Stimulated activated CD8-positive, alpha-beta memory T cell treated with anti-CD3 and anti-CD28 coated beads, Interleukin-12 subunit alpha, Interleukin-12 subunit beta, amount 100 ng/mL, for 1 hour (primary cell): ENCODE measurements at places on chromosomes 1 and 21.

- DNase-seq, result no peak
Measured at GRCh38 chr1:232335741-232336293, 294.1 kb downstream of the SIPA1L2 start.

DNA sequence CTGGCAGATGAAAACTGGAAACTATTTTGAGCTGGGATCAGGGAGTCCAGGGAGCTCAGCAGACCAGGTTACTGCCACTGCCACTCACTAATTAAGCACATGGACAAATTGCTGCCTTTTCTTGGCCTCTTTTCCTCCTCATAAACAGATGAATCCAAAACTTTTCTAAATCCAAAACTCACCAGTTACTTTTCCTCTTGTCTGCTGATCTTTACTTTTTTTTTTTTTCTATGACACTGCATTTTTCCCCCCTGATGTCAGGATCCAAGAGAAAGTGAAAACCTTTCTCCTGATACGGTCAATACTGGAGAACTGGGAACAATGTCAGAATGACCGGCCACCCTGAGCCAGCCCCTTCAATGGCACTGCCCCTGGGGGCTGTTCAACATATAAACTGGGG is 405.8 kb downstream of the DUSP10 start:
- DNase-seq, result no peak

GRCh38 chr1:168736520-168736919 is 7.5 kb upstream of the DPT start:
- no peak for DNase-seq

DNA sequence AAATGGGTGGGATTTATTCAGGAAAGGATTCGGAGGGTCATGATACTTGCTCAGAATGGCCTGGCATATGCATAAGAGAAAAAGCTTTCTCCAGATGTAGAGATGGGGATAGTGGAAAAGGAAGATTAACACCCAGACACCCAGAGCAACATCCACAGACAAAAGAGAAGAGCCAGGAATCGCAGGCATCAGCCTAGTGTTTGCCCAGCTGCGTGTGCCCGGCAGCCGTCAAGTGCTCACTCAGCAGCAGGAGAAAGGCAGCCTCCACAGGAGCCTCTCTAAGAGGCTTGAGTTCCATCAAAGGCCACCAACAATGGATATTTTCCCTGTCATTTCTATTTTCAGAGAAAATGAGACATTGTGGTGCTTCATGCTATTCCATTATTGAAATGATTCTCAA is 54.7 kb downstream of the NTPCR start:
- DNase-seq, result no peak

DNA sequence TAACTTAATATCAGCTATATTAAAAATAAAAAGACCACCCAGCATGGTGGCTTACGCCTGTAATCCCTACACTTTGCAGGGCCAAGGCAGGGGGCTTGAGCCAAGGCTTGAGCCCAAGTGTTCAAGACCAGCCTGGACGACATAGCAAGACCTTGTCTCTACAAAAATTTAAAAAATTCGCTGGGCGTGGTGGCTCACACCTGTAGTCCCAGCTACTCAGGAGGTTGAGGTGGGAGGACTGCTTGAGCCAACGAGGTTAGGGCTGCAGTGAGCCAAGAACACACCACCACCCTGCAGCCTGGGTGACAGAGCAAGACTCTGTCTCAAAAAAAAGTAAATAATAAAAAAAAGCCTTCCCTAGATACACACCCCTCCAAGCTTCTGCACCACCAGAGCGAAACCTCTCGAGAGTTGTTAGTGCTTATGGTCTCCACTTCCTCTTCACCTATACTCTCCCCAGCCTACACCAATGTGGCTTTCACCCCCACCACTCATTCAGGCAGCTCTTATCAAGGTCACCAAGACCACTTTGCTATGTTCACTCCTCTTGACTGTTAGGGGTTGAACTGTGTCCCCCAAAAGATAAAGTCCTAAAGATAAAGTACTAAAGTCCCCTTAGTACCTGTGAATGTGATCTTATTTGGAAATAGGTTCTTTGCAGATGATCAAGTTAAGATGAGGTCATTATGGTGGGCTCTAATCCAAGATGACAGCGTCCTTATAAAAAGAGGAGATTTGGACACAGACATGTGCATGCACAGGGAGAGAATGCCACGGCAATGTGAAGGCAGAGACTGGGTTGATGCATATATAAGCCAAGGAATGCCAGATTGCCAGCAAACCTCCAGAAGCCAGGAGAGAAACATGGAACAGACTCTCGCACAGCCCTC is 6.8 kb upstream of the PPP1R15B start:
- no peak for DNase-seq

DNA sequence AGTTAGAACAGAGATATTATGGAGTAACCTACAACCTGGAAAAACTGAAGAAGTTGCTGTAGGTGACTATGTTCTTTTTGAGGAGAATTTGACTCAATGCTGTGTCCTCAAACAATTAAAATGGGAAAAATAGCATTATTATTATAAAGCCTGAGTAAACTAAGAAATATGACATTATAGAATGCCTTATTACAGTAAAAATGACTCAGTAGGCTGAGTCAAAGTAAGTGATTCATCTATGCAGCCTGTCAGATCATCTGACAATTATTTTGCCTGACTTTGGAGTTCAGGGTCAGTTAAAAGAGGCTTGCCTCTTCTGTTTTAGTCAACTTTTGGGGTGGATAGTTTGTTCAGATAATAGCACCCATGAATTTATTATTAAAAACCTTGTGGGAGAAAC is 150.8 kb upstream of the PTGFR start:
- no peak for DNase-seq

DNA sequence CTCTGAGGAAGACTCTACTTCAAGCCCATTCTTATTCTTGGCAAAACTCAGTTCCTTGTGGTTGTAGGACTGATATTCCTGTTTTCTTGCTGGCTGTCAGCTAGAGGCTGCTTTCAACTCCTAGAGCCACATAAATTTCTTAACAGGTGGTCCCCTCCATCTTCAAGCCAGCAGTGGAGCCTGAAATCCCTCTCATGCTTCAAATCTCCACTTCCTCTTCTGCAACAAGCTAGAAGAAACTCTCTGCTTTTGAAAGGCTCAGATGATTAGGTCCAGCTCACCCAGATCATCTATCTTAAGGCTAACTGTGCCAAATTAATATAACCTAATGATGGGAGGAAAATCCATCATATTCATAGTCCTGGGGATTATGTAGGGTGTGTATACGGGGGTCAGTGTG is 43.2 kb upstream of the CD34 start:
- no peak for DNase-seq

DNA sequence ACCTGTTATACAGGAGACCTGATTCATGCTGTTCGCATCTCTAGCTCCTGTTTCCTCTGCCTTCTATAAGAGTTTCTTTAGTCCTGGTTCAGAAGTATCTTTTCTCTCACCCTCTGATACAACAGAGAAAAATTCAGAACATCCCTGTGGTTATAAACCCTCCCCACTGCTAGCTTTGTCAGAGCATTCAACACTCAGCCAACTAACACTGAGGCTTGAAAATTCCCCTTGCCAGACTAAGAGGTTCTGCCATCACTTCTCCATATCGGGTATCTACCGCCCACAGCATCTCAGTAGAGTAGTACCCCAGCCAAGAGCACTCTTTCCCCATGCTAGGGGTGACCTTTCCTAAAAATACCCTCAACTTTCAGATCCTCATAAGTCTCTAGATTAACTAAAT is 19.6 kb upstream of the PIK3R3 start:
- DNase-seq, result no peak

DNA sequence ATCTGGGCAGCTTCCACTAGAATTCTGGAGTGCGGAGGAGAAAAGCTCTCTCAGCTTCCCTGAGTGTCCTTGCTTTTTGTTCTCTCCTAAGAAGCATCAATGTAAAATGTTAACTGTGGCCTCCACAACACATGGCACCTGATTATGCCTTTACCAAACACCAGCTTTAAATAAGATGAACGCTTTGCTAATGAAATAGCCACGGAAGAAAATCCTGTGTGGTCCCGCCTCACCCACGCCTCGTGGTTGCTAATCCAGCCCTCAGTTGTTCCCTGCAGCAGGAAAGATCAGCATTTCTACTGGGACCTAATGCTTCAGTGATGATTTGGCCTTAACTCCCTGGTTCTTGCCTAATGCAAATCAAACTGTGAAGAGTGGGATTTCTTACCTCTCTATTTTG is 1.8 kb upstream of the ERG start:
- DNase-seq, result no peak

DNA sequence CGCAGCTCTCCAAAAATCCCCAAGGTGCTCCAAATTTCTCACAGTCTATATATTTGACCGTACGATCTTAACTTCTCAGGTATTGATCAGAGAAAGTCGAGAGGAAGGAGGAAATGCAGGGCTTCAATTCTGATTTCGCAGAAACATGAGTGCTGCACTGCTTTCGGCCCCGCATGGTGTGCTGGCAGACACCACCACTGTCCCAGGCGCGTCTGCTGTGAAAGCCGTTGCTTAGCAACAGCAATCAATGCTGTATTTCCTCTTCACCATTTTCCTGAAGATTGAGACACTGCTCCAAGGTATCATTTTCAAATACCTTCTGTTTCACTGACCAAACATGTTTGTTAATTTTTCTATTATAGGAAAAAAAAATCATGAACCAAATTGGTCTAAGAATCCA is 296.3 kb downstream of the SMYD3 start:
- no peak for DNase-seq
